ENCODE measurements at places on chromosomes 12 and 14.
A peak's percentile ranks its signal among the peaks of the same experiment; 100 is the strongest.

DNA sequence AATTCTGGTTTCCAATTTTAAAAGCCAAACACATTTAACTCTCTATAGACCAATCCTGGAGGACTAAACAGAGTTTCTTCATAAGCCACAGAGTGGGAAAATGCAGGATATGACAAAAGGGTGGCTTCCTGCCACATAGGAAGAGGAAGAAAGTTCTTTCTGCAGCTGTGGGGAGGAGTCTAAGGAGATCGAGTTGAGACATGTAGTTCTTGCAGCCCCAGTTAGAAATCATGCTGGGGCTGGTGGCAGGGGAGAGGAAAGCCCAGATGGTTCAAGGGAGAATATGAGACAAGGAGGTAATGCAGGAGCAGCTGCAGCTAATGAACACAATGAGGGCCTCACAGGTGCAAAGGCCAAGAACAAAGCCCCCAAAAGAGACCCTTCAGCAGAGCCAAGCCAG lies 85.0 kb upstream of the ARID2 start:
- DNase-seq: no peak

- no peak for DNase-seq
Observed at GRCh38 chr12:121823101-121823726, 19.4 kb downstream of the SETD1B start.

GRCh38 chr14:91094772-91095171 lies 19.1 kb upstream of the DGLUCY start:
- no peak for DNase-seq

GRCh38 chr12:1799882-1800400 lies 20.4 kb upstream of the LRTM2 start:
- no peak for DNase-seq

DNA sequence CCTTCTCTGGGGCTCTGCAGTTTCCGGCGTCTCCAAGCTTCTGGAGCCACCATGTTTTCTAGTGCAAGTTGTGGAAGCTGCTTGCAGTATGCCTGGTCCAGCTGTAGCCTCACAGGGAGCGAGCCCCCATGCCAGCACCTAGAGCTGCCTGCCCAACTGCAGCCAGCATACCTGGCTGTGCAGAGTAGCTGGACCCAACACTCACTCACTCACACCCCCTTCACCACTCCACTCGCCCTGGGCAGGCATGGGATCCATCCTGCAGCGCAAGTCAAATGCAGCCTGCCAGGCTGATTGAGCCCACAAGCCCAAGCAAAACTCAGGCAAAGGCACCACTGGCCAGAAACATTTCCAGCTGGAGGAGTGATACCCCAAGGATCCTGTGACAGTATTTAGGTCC lies 797.3 kb downstream of the SLC16A7 start:
- DNase-seq: no peak

DNA sequence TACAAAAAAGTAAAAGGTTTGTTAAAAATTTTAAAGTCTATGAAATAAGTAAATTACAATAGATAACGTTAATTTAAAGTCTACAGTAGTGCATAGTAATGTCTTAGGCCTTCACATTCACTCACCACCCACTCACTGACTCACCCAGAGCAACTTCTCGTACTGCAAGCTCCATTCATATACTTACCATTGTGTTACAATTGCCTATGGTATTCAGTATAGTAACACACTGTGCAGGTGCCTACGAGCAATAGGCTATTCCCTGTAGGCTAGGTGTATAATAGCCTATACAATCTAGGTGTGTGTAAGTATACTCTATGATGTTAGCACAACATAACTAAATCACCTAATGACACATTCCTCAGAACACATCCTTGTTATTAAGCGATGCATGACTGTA lies 435.3 kb upstream of the TMTC1 start:
- DNase-seq: no peak

DNA sequence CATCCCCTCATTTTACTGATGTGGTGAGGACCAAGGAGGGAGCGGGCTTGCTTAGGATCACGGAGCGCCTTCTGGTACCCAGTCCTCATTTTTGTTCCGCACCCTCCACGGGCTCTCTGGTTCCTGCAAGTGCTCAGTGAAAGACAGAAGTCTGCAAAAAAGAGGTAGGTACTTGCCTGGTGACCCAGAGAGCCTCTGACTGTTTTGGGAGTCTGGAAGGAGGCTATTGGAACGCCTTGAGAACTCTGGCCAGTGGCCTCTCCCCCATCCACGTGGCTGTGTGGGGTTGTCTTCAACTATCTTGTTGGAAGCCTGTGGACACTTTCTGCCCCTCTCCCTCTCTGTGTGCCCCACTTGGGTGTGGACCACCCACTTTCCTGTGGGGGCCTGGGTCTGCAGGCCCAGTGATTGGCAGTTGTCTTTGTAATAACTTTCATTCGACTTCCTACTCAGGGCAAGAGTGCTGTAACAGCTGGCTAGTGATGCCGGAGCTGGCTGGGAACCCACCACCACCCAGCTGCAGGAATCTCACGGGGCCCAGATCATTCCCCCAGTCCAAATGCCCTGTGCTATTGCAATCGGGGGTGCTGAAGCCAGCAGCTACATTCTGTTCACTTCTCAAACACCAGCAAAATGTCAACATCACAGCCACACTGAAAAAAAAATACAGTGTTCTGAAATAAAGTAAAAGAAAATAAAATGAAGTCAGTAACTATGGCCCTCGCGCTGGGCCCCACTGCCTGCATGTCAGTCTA lies 122.8 kb downstream of the PRMT8 start:
- no peak for DNase-seq

- peak; percentile 57 for DNase-seq
Observed at GRCh38 chr12:104137001-104137901, 759 bp downstream of the NFYB start.

- DNase-seq: no peak
Observed at GRCh38 chr12:78192979-78193378, 362.3 kb downstream of the NAV3 start.

DNA sequence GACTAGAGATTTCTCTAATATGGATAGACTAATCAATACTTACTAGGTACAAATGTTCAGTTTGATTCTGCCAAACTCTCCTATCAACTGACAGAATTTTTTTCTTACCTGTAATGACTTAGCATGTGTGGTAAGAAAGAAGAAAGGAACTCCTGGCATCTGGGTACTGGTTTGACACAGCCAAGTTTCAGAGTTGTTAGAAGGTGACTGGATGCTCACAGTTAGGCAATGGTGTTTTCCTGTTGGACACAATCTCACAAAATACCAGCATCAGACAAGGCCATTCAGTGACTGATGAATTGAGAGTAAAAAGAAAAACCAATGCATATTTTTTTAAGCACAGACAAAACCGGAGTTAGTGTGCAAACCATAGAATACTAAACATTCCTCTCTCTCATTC lies 4.2 kb downstream of the MUCL1 start:
- no peak for DNase-seq

- no peak for DNase-seq
Observed at GRCh38 chr12:79841878-79842265, 93.0 kb downstream of the PPP1R12A start.

DNA sequence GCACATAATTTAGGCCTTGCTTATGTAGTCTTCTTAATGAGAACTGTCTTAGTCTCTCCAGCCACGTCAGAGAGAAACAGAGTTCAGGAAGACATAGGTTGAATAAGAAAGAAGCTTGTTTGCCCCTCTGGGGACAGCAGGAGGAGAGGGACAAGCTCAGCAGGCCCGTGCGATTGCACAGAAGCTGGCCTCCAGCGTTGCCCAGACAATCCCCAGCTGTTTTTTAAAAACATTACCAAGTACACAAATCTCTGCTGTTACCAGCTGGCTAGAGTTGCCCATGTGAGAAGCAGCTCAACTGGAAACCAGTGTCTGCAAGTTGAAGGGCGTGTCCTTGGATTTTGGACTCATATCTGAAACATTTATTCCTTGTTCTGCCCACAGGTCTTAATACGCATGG lies 232.6 kb downstream of the EFCAB11 start:
- DNase-seq: no peak

DNA sequence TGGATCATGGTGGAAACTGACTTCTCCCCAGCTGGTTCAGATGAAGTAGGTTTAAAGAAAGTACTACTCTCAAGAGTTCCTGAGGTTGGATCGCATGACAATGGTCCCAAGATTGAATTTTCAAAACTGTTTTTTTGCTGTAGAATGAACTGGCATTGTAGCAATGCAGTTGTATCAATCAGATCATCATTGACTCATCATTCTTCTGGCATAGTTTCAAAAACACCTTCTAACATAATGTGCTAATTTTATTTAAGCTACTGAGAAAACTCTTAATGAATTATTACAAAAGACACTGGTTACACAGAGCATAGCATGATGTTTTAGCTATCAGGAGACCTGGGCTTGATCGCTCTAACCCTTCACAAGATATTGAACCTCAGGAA lies 384.5 kb upstream of the DCN start:
- no peak for DNase-seq

- no peak for DNase-seq
Observed at GRCh38 chr14:23377573-23378563, 1.0 kb downstream of the CMTM5 start.

DNA sequence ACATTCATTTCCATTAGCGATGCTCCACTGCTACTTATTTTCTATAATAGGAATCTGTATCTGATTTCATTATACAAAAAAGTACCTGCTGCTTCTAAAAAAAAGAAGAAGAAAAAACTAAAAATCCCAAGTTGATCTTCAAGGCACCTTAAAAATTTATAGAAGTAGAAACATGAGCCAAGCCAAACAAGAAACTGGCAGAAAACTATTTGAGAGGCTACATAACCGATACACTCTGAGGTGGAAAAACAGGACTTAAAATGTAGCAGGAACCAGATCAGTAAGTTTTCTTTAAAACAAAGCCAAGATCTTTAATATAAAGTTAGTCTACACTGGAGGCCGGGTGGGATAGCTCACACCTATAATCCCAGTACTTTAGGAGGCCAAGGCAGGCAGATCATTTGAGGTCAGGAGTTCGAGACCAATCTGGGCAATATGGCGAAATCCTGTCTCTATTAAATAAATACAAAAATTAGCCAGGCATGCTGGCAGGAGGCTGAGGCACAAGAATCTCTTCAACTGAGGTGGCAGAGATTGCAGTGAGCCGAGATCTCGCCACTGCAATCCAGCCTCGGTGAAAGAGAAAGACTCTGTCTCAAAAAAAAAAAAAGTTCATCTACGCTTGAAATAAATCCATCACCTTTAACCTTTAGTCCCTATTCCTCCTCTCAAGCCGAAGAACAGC lies 278.6 kb downstream of the MED13L start:
- no peak for DNase-seq

- no peak for DNase-seq
Observed at GRCh38 chr12:1104088-1104800, 113.2 kb downstream of the ERC1 start.

GRCh38 chr12:88805692-88806091 lies 225.4 kb upstream of the KITLG start:
- DNase-seq: no peak

- peak; percentile 28 for DNase-seq
Observed at GRCh38 chr14:64387232-64387781, 846 bp upstream of the MTHFD1 start.

DNA sequence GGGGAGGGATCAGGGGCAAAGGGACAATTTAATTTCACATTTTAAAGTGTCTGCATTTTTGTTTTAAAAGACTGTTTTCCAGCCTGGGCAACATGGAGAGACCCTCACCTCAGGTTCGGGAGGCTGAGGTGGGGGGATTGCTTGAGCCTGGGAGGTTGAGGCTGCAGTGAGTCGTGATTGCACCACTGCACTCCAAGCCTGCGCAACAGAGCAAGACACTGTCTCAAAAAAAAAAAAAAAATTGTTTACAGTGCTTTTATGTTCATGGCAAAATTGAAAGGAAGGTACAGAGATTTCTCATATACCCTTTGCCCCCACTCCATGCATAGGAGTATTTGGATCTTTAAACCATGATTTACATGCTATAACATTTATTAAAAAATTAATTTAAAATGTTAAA lies 16.4 kb upstream of the HVCN1 start:
- DNase-seq: no peak

- no peak for DNase-seq
Observed at GRCh38 chr12:118982984-118983761, 1.8 kb downstream of the SRRM4 start.

DNA sequence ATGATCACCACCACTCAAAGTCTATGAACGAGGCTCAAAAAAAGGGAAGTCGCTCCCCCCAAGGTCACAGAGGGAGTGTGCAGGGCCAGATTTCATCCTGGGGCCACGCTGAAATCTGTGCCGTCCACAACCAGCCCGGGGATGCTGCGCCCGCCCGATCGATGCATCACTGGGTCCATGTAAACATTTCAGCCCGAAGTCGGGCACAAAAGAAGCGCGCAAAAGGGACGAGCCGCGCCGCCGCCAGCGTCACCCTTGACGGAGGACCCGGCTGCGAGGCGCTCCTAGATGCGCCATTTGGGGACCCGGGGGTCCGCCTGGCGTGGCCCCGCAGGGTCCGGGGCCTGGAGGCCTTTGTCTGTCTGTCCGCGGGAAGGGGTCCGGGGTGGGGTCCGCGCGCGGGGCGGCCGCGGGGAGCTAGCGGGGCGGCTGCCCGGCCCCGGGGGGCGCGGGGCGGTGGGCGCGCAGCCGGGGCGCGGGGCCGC lies 503 bp downstream of the FBXO21 start:
- DNase-seq: peak; percentile 44

DNA sequence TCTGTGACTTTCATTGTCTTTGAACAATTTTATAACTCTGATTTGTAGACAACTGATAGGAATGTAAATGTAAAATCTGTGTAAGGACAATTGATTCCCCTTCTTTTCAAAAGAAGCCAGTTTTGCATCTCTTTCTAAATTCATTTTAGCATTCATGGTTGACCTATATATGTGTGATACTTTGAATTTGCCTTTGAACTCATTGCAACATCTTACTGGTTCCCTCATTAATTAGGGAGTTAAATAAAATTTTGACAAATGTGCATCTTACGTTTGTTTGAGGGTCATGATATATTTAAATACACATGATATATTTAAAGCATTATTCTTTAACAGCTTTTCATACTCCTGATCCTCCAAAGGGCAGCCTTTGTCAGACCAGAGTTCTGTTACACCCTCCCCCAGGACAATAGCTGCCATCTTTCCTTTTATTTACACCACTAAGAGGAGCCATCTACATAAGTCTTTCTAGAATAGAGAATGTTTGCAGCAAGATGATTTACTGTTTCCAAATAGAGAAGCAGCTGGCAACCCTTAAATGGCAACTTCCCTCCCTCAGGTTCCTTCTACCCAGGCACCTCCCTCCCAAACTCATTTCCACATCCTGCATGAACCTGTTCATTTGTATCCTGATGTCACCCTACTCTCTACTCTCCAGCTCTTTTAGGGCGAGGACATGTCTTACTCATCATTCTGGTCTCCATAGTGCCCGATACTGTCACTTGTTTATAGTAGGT lies 40.2 kb upstream of the APPL2 start:
- no peak for DNase-seq

GRCh38 chr12:52036587-52037171 lies 14.6 kb upstream of the NR4A1 start:
- DNase-seq: peak; percentile 76

DNA sequence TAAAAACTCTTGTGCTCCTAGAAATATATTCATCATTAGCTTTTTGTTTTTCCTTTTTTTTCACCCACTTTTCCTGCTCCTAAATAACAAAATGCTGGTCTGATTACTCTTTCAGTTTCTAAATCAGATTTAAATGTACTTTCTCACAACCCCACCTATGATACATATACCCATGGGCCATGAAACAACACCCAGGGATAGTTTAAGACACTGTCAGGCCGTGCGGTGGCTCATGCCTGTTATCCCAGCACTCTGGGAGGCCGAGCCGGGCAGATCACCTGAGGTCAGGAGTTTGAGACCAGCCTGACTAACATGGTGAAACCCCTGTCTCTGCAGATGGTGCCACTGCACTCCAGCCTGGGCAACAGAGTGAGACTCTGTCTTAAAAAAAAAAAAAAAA lies 1.6 kb upstream of the NUMB start:
- no peak for DNase-seq
